ENCODE measurements at places on chromosomes 2 and 18. TPM values are rescaled to one million over a fixed set of nuclear protein-coding genes. Genes with fewer than 3 reads are reported as not detected.
A peak's percentile ranks its signal among the peaks of the same experiment; 100 is the strongest.

GPAT2 gene
- not detected for total RNA-seq

DNA sequence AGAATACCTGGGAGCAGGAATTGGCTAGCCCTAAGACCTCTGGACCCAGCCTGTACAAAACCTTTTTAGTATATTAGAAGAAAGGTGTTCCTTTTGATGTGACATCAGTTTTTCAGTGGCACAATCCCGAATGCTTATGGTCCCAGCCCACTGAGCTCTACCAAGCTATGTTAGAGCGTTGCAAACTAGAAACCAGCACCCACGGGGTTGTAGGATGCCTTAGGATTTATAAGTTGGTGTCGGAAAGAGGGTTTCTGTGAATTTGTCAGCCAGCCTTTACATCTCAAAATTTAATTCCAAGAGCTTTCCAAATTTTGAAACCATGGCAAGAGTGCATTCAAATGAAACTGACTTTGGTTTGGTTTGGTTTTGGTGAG is 499 bp upstream of the LMAN1 start:
- no peak overlapping the region for H3K27ac ChIP-seq
- DNase-seq = no peak
- peaks cover 6% of the 10 kb centered on the region for H3K27me3 ChIP-seq
- peaks cover 15% of the 10 kb centered on the region for H3K4me1 ChIP-seq

- no peak overlapping the region for H3K27ac ChIP-seq
- H3K36me3 ChIP-seq = no peaks in the 10 kb centered on the region
- DNase-seq = no peak
Observed at GRCh38 chr2:165567273-165567672, 97.8 kb downstream of the CSRNP3 start.

GRCh38 chr2:32798829-32799228 is 147.9 kb upstream of the LTBP1 start:
- DNase-seq = no peak
- no peak overlapping the region for H3K27ac ChIP-seq
- no peaks in the 10 kb centered on the region for H3K27me3 ChIP-seq
- H3K4me3 ChIP-seq = no peak overlapping the region

DNA sequence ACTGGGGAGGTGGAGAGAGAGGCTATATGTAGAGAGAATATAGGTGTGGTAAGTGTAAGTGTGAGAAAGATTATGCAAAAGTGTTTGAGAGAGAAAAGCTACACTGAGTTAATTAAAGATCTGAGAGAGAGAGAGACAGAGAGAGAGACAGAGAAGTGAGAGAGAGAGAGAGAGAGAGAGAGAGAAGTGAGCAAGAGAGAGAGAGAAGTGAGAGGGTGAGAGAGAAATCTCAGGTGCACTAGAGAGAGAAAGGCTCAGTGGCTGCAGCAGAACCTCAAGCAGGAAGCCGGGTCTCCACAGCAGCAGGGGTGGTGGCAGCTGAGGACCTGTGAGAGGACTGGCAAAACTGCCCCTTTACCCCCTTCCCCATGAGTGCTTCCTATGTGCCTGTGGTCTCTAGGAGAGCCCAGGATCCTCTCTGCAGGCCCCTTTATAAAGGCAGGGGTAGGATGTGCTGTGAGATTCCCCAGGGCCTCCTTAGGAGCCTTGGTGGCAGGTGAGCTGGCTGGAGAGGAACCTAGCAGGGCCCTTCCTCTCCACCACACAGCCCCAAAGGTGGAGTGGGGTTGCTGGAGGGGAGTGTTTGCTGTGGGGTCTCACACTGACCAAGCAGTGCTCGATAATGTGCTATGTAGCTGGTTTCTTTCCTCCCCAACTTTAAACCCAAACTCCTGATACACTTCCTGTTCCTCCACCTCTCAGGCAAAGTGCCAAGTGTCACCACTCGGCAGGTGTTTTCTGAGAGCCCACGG is 52.6 kb downstream of the SLC4A5 start:
- H3K4me1 ChIP-seq = peaks cover 17% of the 10 kb centered on the region
- no peak for DNase-seq
- H3K36me3 ChIP-seq = peaks cover 2% of the 10 kb centered on the region
- H3K27ac ChIP-seq = no peak overlapping the region
- no peaks in the 10 kb centered on the region for H3K27me3 ChIP-seq

DPP10 gene
- 44.6 TPM for total RNA-seq

DNA sequence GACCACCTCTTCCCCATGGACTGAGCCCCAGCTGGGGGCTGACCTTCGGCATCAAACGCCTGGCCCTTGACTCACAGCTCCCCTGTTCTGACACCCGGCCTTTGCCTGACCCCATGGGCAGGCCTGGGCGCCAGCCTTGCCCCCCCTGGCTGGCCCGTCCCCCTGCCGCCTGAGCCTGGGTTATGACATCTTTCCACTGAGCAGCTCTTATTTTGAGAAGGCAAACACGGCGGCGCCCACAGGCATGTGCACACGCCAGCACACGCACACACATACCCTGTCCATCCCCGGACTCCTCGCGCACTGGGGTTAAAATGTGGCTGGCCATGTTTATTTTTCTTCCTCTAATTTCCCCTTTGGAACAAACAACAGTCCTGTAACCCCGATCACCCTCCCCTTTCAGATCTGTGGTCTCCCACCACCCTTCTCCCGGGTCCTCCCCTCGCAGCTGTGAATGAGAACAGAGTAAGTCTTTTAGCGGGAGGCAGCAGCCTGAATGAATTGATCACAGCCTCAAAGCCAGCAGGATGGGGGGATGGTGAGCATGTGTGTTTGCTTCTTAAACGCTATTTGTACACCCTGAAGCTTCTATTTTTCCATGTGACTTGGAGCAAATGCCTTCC is 11.8 kb upstream of the ATOH8 start:
- H3K27ac ChIP-seq = peak overlapping the region; percentile 92
- no peaks in the 10 kb centered on the region for H3K36me3 ChIP-seq
- no peak for DNase-seq
- H3K4me1 ChIP-seq = peaks cover 20% of the 10 kb centered on the region
- peaks cover 35% of the 10 kb centered on the region for H3K27me3 ChIP-seq

- H3K27ac ChIP-seq = no peak overlapping the region
- peaks cover 14% of the 10 kb centered on the region for H3K4me1 ChIP-seq
- no peaks in the 10 kb centered on the region for H3K27me3 ChIP-seq
- H3K36me3 ChIP-seq = no peaks in the 10 kb centered on the region
- DNase-seq = no peak
Observed at GRCh38 chr2:58044145-58044544, 2.5 kb upstream of the VRK2 start.

Measured in progenitor cell of endocrine pancreas (in vitro differentiated cells).